ENCODE measurements at places on chromosomes 13 and 19.

GRCh38 chr13:44302940-44303575 lies 70.6 kb upstream of the SERP2 start:
- no peak for DNase-seq

DNA sequence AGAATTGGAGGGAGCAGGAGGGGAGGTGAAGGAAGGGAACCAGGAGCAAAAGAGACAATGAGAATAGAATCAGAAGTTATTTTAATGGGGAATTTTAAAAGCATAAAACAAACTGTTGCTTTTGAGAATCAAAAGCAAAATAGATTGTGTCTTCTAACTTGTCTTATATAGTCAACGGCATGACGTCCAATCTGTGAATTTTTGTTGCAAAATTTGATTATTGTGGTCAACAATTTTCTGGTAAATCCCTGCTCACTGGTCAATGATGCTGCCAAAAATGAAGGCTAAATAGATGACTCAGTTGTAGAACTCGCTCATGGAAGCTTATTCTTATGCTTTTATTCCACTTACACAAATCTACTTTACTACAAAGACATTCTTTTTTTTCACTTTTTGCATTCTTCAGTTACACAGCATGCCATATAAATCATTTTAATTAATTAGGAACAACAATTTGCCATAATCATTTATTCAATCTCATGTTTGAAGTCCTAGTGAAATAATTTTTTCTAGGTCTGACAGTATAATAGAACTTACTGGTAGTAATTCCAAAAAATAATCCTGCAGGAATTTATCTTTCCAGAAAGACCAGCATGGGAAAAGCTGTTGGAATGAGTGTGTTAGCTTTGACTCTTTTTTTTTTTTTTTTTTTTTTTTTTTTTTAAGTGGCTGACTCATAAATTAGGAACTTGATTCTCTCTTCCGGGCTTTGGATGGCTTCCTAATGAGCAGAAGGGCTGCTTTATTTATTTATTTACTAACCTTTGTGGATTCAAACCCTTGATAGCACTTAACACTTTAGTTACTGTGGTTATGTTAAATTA lies 256.9 kb downstream of the SPRY2 start:
- DNase-seq = no peak

GRCh38 chr19:3269916-3270671 lies 45.6 kb downstream of the CELF5 start:
- no peak for DNase-seq

GRCh38 chr19:3065675-3066357 lies 3.5 kb upstream of the TLE5 start:
- DNase-seq = no peak

DNA sequence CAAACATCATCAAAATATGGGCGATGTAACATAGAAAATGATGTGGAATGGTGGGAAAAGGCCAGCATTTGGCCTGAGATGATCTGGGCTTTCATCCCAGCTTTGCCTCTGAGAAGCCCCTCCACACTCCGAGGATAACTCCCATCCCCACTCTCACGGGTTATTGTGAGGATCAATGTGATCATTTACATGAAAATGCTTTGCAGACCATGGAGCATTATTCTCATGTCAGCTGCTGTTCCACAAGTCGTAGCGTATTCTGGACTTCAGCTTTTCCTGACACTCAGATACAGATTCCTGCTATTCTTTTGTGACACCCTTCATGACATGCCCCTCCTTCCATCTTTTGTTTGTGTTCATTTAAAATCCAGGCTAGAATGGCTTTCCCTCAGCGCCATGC lies 86.5 kb downstream of the NUFIP1 start:
- no peak for DNase-seq

- no peak for DNase-seq
These were observed 23.0 kb downstream of the CKM start for GRCh38 chr19:45299719-45300118.
